ENCODE measurements at places on chromosomes 1 and 21. TPM values are rescaled to one million over a fixed set of nuclear protein-coding genes. Genes with fewer than 3 reads are reported as not detected.

DNA sequence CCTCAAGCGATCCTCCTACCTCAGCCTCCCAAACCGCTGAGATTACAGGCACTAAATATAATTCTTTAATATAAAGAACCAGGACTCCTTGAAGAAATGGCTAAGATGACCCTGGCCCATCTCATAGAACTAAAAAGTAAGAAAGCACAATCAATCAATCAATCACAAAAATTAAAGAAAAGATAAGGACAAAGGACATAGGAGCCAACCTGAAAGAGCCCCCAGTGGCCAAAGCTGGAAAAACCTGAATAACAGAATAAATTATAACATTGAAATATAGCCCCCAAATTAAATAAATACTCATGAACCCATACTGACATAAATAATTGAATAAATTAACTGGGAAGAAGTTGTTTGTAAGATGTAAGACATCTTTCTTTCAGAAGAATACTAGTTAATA, 8.9 kb downstream of the NUP210L start:
- H3K27ac ChIP-seq, result no peak overlapping the region
- H3K27me3 ChIP-seq, result no peaks in the 10 kb centered on the region
- no peaks in the 10 kb centered on the region for H3K36me3 ChIP-seq
- H3K4me1 ChIP-seq, result peaks cover 18% of the 10 kb centered on the region

DNA sequence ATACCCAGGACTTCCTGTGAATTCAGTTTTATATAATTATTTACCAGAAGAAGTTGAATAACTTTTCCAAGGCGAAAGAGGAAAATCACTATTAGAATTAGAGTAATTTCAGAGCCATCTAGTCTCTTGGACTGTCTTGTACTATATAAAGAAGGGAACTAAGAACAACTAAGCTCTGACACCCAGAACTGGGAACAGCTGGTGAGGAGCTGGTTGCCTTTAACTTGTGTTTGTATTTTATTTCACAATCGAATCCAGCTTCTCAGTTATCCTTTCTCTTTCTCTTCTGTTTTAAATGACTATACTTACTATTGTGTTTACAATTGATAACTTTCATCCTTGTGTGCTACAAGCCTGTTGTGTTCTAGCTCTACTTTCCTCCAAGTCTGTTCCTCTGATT, 8.4 kb downstream of the SNX27 start:
- no peaks in the 10 kb centered on the region for H3K36me3 ChIP-seq
- H3K27ac ChIP-seq, result peak overlapping the region; percentile 60
- peaks cover 50% of the 10 kb centered on the region for H3K4me1 ChIP-seq
- no peak overlapping the region for H3K4me3 ChIP-seq

TSSK3 gene
- 1.2 TPM for total RNA-seq

DNA sequence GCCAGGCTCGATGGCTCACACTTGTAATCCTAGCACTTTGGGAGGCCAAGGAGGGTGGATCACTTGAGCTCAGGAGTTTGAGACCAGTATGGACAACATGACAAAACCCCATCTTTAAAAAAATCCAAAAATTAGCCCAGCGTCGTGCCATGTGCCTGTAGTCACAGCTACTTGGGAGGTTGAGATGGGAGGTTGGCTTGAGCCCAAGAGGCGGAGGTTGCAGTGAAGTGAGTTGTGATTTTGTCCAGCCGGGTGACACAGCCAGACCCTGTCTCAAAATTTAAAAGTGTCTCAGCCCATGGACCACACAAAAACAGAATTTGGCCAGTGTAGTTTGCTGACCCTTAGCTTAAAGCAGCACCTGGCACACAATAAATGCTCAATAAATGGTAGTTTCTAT, 11.3 kb upstream of the TACSTD2 start:
- peaks cover 22% of the 10 kb centered on the region for H3K4me1 ChIP-seq
- H3K27ac ChIP-seq, result no peak overlapping the region
- peaks cover 2% of the 10 kb centered on the region for H3K36me3 ChIP-seq
- DNase-seq, result no peak
- peaks cover 87% of the 10 kb centered on the region for H3K27me3 ChIP-seq

- no peaks in the 10 kb centered on the region for H3K4me1 ChIP-seq
- no peak overlapping the region for H3K4me3 ChIP-seq
- H3K36me3 ChIP-seq, result no peaks in the 10 kb centered on the region
- DNase-seq, result no peak
- H3K27me3 ChIP-seq, result no peaks in the 10 kb centered on the region
- no peak overlapping the region for H3K27ac ChIP-seq
Measured at GRCh38 chr1:72442262-72442661, 159.9 kb upstream of the NEGR1 start.

DNA sequence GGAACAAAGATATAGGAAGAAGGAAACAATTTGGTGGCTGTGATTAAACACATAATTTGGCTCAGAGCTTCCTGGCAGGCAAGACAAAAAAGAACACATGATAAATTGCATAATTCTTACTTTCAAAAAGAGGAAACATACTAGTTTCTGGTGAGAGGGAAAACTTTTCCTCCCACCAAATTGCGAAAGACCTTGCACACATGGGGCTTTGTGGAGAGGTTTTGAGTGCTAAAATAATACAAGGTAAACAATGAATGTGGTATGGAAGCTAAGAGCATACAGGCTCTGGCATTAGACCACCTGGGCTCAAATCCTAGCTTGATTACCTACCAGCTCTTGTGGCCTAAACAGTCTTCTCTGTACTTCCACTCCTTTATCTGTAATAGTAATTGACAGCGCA, 140.2 kb upstream of the HOOK1 start:
- no peak overlapping the region for H3K4me3 ChIP-seq
- no peaks in the 10 kb centered on the region for H3K27me3 ChIP-seq
- H3K4me1 ChIP-seq, result peaks cover 6% of the 10 kb centered on the region
- no peak overlapping the region for H3K27ac ChIP-seq
- no peak for DNase-seq
- H3K36me3 ChIP-seq, result no peaks in the 10 kb centered on the region

- H3K27ac ChIP-seq, result no peak overlapping the region
- no peaks in the 10 kb centered on the region for H3K36me3 ChIP-seq
- H3K27me3 ChIP-seq, result no peaks in the 10 kb centered on the region
- H3K4me1 ChIP-seq, result no peaks in the 10 kb centered on the region
- H3K4me3 ChIP-seq, result no peak overlapping the region
Measured at GRCh38 chr1:208438112-208438699, 194.0 kb upstream of the PLXNA2 start.

CDC14A gene
- 17.8 TPM for total RNA-seq

DNA sequence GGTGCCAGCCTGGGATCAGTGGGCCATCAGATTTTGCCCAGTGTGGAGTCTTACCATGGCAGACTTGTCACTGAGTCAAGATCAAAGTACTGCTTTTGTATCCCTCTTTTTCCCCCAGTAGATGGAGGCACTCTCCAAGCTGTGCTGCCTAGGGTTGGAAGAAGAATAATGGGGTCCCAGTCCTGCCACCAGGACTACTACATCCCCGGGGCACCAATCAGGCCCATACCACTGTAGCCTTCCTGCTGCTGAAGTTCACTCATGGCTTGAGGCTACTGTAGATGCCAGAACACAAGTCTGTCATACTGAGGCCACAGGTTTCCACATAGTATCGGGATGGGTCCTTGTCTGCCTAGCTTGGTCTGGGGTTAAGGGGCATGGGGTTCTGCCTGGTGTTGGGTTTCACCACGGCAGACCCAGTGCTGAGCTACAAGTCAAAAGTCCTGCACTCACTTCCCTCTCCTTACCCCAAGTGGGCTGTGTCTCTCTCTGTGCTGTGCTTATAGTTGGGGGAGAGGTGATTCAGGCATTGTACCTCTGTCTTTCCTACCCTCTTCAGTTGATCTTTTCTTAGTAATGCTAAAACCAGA, 53.4 kb downstream of the PKN2 start:
- no peak overlapping the region for H3K4me3 ChIP-seq
- peaks cover 15% of the 10 kb centered on the region for H3K36me3 ChIP-seq
- H3K4me1 ChIP-seq, result peaks cover 14% of the 10 kb centered on the region

- H3K4me1 ChIP-seq, result peaks cover 13% of the 10 kb centered on the region
- DNase-seq, result no peak
- no peaks in the 10 kb centered on the region for H3K36me3 ChIP-seq
Measured at GRCh38 chr1:112464501-112464900, 44.3 kb upstream of the WNT2B start.

DNA sequence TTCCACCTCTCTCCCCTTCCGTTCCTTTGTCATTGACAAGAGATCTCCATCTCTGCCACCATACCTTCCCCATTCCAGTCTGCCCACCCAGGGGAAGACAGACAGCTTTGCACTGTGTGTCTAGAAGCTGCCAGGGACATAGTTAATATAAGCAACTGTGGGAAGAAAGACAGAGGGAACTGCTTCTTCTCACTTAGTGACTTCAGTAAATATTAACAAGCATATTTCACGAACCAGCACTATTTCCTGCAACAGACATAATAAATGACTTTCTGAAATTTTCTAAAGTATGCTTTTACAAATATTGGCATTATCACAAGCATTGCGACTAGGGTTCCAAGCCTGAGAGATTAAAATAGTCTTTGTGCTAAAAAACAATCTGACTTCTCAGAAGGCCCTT, 43.2 kb upstream of the SLC6A9 start:
- no peaks in the 10 kb centered on the region for H3K36me3 ChIP-seq
- H3K27ac ChIP-seq, result no peak overlapping the region
- no peak for DNase-seq

DNA sequence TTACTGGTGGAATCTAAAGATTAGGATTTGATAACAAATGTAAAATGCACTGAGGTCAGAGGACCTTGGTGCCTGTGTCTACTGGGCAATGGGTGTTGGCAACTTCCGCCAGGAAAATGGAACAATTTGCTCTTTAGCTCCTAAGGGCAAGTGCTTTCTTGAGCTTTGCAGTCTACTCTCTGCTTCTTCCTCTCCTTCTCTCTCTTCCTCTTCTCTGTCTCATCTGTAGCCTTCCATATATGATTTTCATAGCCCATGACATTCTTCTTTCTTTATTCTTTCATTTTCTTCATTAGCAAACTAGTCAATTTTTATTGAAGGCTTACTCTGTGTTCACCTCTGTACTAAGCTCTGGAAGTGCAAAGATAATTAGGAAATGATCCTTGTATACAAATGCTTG, 35.5 kb downstream of the OVGP1 start:
- H3K4me3 ChIP-seq, result no peak overlapping the region
- H3K27ac ChIP-seq, result no peak overlapping the region
- peaks cover 1% of the 10 kb centered on the region for H3K4me1 ChIP-seq
- no peaks in the 10 kb centered on the region for H3K27me3 ChIP-seq
- no peak for DNase-seq

- peaks cover 20% of the 10 kb centered on the region for H3K4me1 ChIP-seq
- no peak overlapping the region for H3K4me3 ChIP-seq
- H3K27ac ChIP-seq, result no peak overlapping the region
- peaks cover 16% of the 10 kb centered on the region for H3K27me3 ChIP-seq
- no peak for DNase-seq
- no peaks in the 10 kb centered on the region for H3K36me3 ChIP-seq
Measured at GRCh38 chr1:152053375-152053774, 16.6 kb upstream of the S100A11 start.

IGFN1 gene
- total RNA-seq, result 0.46 TPM

DNA sequence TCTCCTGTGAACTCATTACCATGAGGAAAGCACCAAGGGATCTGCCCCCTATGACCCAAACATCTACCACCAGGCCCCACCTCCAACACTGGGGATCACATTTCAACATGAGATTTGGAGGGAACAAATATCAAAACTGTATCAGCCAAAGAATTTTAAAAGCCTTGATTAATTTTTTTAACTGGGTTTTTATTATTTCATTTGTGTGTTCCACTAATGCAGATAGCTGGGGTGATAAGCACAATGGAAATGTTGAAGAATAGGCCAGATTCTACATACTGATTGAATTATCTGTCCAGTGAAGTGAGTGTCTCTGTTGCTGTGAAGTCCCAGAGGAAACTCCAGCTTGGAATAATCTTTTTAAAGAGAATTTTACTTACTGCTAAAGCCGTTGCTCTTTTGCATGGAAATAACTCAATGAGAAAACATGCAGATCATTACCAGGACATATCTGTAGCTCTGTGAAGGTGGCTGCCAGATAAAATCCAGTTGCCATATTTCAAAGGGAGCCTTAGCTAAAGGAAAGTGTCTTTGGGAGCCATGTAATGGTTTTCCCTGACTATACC, 44.4 kb upstream of the DHCR24 start:
- DNase-seq, result no peak
- H3K27ac ChIP-seq, result no peak overlapping the region
- no peaks in the 10 kb centered on the region for H3K36me3 ChIP-seq
- no peaks in the 10 kb centered on the region for H3K27me3 ChIP-seq

TNFRSF9 gene
- 86.2 TPM for total RNA-seq

DNA sequence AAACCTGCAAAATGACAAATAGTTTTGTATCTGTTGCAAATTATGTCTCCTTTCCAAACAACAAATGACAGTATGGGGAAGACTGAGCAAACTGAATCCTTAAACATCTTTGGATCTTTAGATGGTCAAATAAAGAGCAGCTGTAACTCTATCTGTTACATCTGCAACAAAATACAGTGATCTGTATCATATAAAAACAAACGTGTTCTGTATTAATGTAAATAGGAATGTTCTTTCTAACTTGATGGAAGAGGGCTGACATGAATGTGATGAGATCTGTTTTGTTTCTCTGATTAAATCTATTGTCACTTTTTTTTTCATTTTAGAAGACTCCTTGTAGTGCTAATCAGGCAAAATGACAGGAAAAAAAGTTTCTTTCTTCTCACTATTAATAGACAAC, 159.5 kb downstream of the GPATCH2 start:
- no peak overlapping the region for H3K4me3 ChIP-seq
- DNase-seq, result no peak
- no peak overlapping the region for H3K27ac ChIP-seq
- H3K4me1 ChIP-seq, result no peaks in the 10 kb centered on the region

- no peaks in the 10 kb centered on the region for H3K36me3 ChIP-seq
- H3K27me3 ChIP-seq, result peaks cover 5% of the 10 kb centered on the region
Measured at GRCh38 chr1:57616921-57617320, 193.1 kb upstream of the DAB1 start.

SPRR2F gene
- not detected for total RNA-seq

C4BPA gene
- total RNA-seq, result not detected

DNA sequence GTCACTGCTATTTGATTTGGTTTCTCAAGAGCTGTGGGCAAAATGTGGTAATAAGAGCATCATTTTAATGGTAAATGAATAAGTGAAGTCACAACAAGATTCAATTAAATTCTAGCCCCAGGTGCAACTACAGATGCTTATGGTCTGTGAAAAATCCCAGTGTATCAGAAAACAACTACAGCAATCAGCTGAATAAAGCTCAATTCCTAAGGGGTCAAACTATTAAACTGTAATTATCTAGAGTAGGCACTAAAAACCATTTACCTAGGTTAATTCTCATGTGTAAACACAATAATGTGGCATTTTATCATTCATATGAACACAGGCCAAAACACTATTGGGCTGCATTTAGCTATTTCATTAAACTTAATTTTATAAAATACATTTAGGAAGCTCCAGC, 9.6 kb downstream of the TARBP1 start:
- no peak overlapping the region for H3K4me3 ChIP-seq
- no peaks in the 10 kb centered on the region for H3K27me3 ChIP-seq
- no peak overlapping the region for H3K27ac ChIP-seq
- no peak for DNase-seq
- peaks cover 6% of the 10 kb centered on the region for H3K36me3 ChIP-seq

PYGO2 gene
- 43.6 TPM for total RNA-seq

AVPR1B gene
- total RNA-seq, result not detected
